ENCODE measurements at places on chromosomes 4 and X. TPM values are rescaled to one million over a fixed set of nuclear protein-coding genes. Genes with fewer than 3 reads are reported as not detected.

DNA sequence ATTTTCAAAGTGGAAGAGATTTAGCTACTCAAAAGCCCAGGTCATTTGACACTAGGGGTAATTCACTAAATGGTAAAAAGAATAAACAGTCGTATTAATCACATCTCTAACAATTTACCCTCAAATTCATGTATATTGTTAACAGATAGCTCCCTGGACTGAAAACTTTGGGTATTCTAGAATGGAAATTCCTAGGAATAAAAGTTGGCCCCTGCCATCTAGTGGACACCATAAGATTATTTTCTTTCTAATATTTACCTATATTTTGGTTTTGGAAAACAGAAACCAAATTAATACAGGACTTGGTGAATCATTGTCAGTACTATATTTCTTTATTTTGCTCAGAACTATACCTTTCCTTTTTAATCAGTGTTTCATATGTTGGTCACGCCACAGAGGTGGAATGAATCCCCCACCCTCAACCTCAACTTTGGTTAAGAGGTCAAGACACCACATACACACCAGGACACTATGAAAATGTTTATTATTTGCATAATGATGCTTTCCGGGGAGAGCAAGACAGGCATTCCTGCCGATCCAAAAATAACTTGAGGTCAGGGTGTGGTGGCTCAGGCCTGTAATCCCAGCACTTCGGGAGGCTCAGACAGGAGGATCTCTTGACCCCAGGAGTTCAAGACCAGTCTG is 96.2 kb upstream of the APOOL start:
- no peak overlapping the region for H3K4me3 ChIP-seq
- H3K36me3 ChIP-seq, result no peaks in the 10 kb centered on the region
- DNase-seq, result no peak
- no peaks in the 10 kb centered on the region for H3K27me3 ChIP-seq

DNA sequence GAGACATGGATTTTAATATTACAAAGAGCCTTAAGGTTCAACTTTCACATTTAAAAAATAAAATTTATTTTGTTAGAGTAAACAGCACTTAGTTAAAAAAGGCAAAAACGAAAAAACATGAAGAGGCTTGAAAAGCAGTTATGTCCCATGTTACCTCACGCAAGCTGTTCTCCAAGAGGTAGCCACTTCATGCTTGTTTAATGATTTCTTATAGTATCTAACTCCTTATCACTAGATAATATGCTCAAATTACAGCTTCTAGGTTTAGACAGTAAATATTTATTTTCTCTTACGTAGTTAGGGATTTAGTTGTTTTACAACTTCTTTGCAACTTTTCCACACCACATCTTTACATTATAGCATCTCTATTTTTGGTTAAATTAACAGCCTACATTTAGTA is 27.8 kb upstream of the TMPRSS11D start:
- peaks cover 10% of the 10 kb centered on the region for H3K27me3 ChIP-seq
- H3K27ac ChIP-seq, result no peak overlapping the region
- DNase-seq, result no peak
- no peak overlapping the region for H3K4me3 ChIP-seq

- no peak for DNase-seq
- no peak overlapping the region for H3K27ac ChIP-seq
- no peaks in the 10 kb centered on the region for H3K4me1 ChIP-seq
- H3K36me3 ChIP-seq, result no peaks in the 10 kb centered on the region
Observed at GRCh38 chr4:134320048-134320447, 118.5 kb upstream of the PABPC4L start.

GRCh38 chrX:30702736-30703135 is 49.5 kb downstream of the GK start:
- H3K4me3 ChIP-seq, result no peak overlapping the region
- peaks cover 24% of the 10 kb centered on the region for H3K36me3 ChIP-seq
- H3K4me1 ChIP-seq, result peaks cover 7% of the 10 kb centered on the region
- H3K27me3 ChIP-seq, result no peaks in the 10 kb centered on the region

- H3K27ac ChIP-seq, result peak overlapping the region; percentile 97
- peak overlapping the region; percentile 72 for H3K4me3 ChIP-seq
- peaks cover 14% of the 10 kb centered on the region for H3K36me3 ChIP-seq
- H3K4me1 ChIP-seq, result peaks cover 58% of the 10 kb centered on the region
- no peak for DNase-seq
Observed at GRCh38 chrX:24480400-24480865, 15.3 kb downstream of the PDK3 start.

GRCh38 chr4:40258627-40259026 is 61.8 kb downstream of the RHOH start:
- no peaks in the 10 kb centered on the region for H3K27me3 ChIP-seq
- H3K27ac ChIP-seq, result peak overlapping the region; percentile 60
- no peak for DNase-seq
- H3K36me3 ChIP-seq, result peaks cover under 1% of the 10 kb centered on the region
- peaks cover 50% of the 10 kb centered on the region for H3K4me1 ChIP-seq

- H3K36me3 ChIP-seq, result peaks cover 17% of the 10 kb centered on the region
- no peaks in the 10 kb centered on the region for H3K27me3 ChIP-seq
- no peak overlapping the region for H3K27ac ChIP-seq
Observed at GRCh38 chr4:53322696-53323095, 43.2 kb downstream of the SCFD2 start.

GRCh38 chr4:95556207-95556859 is 7.6 kb upstream of the UNC5C start:
- H3K27ac ChIP-seq, result no peak overlapping the region
- no peak for DNase-seq
- H3K4me1 ChIP-seq, result no peaks in the 10 kb centered on the region
- peaks cover 6% of the 10 kb centered on the region for H3K27me3 ChIP-seq
- H3K4me3 ChIP-seq, result no peak overlapping the region

- DNase-seq, result no peak
- no peak overlapping the region for H3K4me3 ChIP-seq
- no peaks in the 10 kb centered on the region for H3K4me1 ChIP-seq
- H3K36me3 ChIP-seq, result no peaks in the 10 kb centered on the region
Observed at GRCh38 chr4:188005561-188005960, 10.0 kb downstream of the ZFP42 start.

GRCh38 chrX:108090491-108091263 is 665 bp downstream of the PSMD10 start:
- DNase-seq, result no peak
- peaks cover 18% of the 10 kb centered on the region for H3K4me1 ChIP-seq
- no peak overlapping the region for H3K4me3 ChIP-seq
- no peak overlapping the region for H3K27ac ChIP-seq
- H3K27me3 ChIP-seq, result no peaks in the 10 kb centered on the region
- peaks cover 4% of the 10 kb centered on the region for H3K36me3 ChIP-seq

GRCh38 chr4:15654593-15655222 is 449 bp downstream of the FBXL5 start:
- DNase-seq, result peak; percentile 65
- no peaks in the 10 kb centered on the region for H3K27me3 ChIP-seq
- H3K4me1 ChIP-seq, result peaks cover 49% of the 10 kb centered on the region
- H3K36me3 ChIP-seq, result peaks cover 16% of the 10 kb centered on the region

The NWD2 gene
- not detected for total RNA-seq

The HTN1 gene
- not detected for total RNA-seq

The UCHL1 gene
- total RNA-seq, result 0.85 TPM

The TCEAL5 gene
- total RNA-seq, result not detected

The PABPC1L2B gene
- not detected for total RNA-seq

The UGT2B10 gene
- not detected for total RNA-seq

The BEND2 gene
- not detected for total RNA-seq

The PAGE5 gene
- total RNA-seq, result 0.47 TPM

The REELD1 gene
- 0.45 TPM for total RNA-seq
